ENCODE measurements at places on chromosomes 7 and 10.

- DNase-seq, result no peak
These were observed 210.2 kb upstream of the ADARB2 start for GRCh38 chr10:1947464-1948003.

GRCh38 chr7:24914465-24914859 lies 65.5 kb downstream of the OSBPL3 start:
- no peak for DNase-seq

GRCh38 chr7:148871551-148871950 lies 12.5 kb downstream of the EZH2 start:
- no peak for DNase-seq

GRCh38 chr7:122546496-122546895 lies 152.4 kb downstream of the RNF133 start:
- DNase-seq, result no peak

- DNase-seq, result no peak
These were observed 839 bp upstream of the HABP2 start for GRCh38 chr10:113552014-113552413.

GRCh38 chr10:49001402-49001801 lies 61.8 kb upstream of the LRRC18 start:
- no peak for DNase-seq

- no peak for DNase-seq
These were observed 40.3 kb downstream of the FAM20C start for GRCh38 chr7:232410-233248.

- DNase-seq, result no peak
These were observed 83.0 kb upstream of the SEC61G start for GRCh38 chr7:54841772-54842697.

DNA sequence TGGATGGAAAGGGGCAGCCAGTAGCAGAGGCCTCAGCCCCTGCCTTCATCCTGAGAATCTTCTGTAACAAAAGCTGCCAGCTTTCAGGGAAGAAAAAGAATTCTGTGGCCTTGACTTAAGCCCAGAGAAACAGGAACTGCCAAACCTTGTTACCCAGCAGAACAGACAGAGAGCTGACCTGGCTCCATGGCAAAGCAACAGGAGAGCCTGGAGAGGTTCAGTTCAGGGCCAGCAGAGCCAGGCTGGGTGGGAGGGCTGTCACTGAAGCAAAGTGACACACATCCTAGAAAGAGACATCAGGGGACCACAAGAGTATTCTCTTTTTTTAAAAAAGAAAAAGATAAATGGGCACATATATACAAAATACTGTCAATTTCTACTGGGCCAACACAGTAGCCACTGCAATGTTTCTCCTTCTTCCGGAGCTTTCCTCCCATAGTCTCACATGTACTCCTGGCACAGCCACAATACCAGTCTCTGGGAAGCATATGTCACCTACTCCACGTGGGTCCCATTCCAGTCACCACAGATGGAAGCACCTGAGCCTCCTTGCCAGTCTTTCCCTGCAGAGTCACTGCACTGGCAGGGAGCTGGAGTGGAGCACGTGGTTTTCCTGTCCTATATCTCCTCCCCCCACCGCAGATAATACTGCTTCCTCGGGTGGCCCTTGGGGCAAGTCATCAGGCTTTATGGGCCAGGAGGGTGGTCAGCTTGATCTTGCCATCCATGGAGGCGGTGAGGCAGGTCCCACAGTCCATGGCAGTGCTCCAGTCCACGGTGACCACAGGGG lies 15.2 kb upstream of the CYREN start:
- no peak for DNase-seq

- no peak for DNase-seq
These were observed 266.9 kb downstream of the NEBL start for GRCh38 chr10:20630092-20630643.

DNA sequence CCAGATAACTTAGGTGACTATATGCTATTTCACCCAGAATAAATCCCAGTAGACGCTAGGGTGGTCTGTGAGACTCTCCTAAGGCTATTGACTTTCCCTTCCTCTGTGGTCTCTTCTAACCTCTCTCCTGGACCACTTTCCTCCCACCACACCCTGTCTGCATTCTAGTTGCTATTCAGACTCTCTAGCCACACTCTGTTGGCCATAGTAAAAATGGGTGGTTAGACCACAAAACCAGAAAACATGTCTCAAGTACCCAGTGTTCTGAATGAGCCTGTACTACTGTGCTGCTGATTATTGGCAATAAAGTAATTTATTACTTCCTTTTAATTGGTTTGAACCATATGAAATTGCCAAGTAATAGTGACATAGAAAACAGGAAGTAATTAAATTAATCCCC lies 240.8 kb downstream of the KIF20B start:
- DNase-seq, result no peak
